ENCODE measurements at places on chromosomes 16 and 17.
A peak's percentile ranks its signal among the peaks of the same experiment; 100 is the strongest.

GRCh38 chr16:51996516-51996915, 550.4 kb downstream of the TOX3 start:
- DNase-seq, result no peak

DNA sequence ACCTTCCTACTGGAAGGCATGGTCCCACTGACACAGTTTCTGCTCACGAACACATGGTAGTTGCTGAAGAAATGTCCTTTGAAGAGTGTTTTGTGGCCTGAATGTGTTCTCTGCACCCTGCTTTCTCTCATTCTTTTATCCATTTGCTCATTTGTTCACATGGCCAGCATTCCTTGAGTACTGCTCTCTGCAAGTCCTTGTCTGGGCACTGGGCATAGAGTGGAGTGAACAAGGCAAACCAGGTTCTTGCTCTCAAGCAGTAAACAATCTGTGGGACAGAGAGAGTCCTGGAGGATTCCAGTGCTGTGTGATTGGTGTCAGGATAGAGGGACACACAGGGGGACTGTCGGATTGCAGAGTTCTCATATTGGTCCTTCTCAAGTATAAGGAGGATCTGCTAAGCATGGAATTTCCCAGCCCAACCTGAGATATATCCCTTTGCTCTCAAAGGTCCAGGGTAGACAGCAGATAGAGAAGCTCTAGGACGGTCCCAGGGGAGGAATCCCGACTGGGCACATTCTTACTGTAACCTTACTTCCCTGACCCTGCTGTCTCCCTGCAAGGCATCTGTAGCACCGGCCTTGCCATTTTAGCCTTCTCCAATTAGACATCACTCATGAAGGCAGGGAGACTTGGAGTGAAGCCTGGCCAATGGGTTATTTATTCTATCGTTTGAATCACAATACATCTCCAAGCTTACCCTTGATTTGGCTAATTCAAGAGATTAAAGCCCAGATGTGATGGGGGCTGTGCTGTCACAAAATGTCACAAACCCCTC, 32.3 kb downstream of the ARL4D start:
- DNase-seq, result no peak

DNA sequence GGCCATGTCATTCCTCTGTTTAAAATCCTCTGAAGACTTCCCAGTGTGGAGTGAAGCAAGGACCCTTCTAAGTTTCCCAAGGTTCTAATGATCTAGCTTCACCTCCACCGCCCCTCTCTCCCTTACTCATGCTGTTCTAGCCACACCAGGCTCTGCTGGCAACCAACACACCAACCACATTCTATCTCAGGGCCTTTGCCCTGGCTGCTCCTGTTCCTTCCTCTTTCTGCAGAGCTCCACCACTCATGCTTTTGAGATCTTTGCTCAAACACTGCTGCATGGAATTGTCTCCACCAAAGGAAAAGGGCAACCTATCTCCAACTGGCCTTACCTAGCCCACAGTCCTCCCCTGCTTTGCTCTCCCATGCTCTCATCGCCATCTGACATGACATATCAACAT, 128.7 kb downstream of the XYLT1 start:
- no peak for DNase-seq

- DNase-seq, result no peak
Observed at GRCh38 chr16:12572316-12572985, 231.2 kb downstream of the CPPED1 start.

GRCh38 chr17:7238420-7239090, 702 bp downstream of the PHF23 start:
- no peak for DNase-seq

DNA sequence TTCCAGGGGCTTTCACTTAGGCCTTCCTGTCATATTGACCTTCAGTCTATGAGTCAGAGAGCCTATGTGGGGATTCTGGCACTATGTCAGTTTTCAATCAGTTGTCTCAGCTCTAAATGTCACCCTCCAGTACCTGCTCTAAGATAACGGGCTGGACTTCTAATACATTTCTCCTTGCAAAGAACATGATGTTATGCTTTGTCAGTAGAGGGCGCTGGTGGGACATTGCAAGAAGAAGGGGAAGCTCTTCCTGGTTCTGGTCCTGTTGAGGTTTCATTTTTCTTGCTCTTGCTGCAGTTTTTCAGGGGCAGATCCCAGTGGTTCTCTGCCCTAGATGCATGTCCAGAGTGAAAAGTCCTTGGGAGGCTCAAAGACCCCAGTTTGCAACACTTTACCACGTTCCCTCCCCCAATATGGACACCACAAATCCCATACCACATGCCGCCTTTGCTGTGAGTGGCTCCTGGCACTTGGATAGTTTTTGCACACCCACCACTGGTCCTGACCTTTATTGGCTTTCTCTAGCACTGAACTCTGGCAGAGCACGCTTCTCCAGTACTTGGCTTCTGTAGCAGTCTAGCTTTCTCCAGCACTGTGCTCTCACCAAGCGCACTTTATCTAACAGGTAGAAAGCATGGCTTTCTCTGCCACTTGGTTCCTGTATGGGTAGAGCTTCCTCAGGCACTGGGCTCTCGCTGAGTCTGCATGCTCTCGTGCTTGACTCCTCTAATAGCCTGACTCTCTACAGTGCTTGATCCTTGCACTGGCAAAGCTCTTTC, 49.0 kb downstream of the BCL7C start:
- DNase-seq, result peak; percentile 78

GRCh38 chr16:81401035-81401950, 43.3 kb upstream of the CMIP start:
- DNase-seq, result no peak

- no peak for DNase-seq
Observed at GRCh38 chr16:87044829-87045228, 272.4 kb downstream of the C16orf95 start.

- DNase-seq, result no peak
Observed at GRCh38 chr17:78641243-78641642, 64.0 kb upstream of the DNAH17 start.

DNA sequence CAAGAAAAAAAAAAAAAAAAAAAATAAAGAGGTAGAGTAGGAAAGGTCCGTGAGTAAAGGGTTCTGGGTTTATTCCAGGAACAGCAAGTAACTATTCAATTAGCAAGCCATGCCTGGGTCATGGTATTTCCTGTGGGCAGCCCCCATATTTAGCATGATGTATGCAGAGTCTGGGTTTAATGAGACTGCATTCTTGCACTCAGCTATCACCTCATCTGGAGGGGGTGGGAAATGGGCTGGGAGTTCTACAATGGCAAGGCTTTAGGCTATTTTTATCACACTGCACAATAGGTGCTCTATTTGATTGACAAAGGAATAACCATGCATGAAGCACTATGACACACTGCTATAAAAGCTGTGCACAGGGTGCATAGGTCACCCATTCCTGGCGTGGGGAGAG, 104.0 kb upstream of the CCL2 start:
- no peak for DNase-seq

DNA sequence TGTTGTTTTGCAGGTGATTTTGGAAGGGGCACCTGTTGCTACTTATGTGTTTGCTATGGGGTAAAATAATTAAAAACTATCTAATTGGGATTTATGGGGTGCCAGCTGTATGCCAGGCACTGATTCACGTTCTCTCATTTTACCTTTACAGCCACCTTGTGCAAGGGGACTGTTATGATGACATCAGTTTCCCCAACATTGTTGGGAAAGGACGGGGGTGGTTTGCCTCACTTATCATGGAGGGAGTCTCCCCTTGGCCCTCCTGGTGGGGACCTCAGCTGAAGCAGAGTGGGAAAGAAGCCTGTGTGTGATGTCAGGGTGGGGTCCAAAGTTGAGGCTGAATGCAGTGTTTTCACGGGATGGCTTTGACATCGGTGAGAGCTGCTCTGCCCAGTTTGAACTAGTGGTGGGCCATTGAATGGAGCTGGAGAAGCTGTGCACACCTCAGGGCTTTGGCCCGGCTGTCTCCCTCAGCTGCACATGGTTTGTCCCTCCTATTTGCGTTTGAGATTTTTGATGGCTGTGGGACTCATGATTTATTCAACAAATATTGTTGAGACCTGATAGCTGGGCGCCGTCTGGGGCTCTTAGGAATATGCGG, 36.1 kb downstream of the CMIP start:
- no peak for DNase-seq

- no peak for DNase-seq
Observed at GRCh38 chr16:47057630-47057993, 84.1 kb upstream of the DNAJA2 start.

DNA sequence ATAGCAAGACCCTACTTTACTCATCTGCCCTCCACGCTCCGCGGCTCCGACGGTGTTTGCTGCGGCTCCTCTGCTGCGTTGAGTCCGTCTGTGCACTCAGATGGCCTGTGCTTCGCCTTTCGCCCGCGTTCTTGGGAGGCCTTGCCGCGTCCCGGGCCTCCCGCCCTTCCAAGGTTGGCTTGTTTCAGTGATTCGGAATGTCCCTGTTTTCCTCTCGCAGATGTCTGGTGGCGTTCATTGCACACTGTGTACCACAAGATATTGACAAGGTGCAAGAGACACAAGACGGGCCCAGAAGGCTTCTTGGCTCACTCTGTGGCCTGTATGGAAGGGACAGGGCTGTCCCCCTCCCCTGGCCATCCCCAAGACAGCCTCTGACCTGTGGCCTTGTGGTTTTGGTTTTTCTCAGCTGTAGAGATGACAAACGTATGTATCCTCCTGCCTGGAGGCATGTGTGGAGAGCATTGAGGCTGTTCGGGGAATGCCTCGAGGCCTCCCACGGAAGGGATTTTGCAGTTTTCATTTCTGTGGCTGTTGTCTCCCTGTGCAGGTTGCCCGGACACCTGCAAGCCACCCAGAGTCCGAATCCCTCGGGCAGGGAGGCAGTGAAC, 15.4 kb downstream of the MGRN1 start:
- no peak for DNase-seq

DNA sequence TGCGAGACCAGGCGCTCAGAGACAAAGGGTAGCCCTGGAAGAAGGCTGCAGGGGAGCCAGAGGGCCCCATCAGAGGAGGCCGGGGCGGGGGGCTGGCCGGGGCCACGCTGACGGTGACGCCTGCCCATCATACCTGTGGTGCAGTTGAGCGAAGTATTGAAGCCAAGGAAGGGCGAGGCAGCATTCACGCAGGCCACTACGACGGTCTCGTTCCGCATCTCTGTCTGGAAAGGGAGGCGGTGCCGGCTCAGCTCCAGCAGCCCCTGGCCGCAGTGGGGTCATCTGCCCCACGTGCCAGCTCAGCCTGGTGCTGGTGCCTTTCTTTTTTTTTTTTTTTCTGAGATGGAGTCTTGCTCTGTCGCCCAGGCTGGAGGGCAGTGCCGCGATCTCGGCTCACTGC, 4.9 kb upstream of the MRPL28 start:
- DNase-seq, result no peak

- DNase-seq, result no peak
Observed at GRCh38 chr16:22380529-22380928, 6.1 kb upstream of the CDR2 start.

- DNase-seq, result no peak
Observed at GRCh38 chr17:81334391-81334901, 39.3 kb upstream of the SLC38A10 start.

DNA sequence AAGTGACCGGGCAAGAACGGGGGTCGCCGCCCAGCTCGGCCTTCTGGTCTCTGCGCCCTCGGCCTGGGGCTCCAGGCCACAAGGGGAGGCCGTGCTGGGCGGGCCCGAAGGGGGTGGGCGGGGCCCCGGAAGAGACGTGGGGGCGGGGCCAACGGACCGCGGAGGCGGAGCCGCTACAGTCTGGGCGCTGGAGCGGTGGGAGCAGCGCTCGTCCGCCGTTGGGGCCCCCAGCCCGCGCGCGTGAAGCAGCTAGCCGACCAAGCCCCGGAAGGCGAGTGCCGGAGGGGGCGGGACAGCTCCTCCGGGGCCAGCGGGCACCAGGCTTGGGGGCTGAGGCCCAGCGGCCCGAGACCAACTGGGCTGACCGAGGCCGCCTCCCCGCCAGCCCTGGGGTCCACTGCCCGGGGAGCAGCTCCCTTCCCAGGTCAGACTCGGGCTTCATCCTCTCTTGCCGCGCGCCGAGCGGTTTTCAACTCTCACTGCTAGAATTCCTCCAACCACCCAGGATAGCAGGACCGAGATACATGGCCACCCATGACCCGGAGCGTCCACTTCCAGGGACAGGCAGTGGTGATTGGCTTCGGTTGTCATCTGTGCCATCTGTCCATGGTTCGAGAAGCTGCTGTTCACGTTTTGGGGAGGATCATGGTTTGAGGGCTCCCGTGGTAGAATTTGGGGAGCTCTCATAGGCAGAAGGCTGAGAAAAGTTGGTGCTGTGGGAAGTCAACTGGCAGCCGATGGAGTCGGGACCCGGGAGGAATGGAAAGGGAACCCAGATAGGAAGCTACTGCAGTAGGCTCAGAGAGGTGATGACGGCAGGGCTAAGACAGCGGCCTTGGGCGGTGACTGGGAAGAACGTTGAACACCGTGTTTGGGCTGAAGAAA, 44.6 kb upstream of the LCMT1 start:
- peak; percentile 84 for DNase-seq

- DNase-seq, result no peak
Observed at GRCh38 chr16:67229906-67230808, 3.2 kb downstream of the TMEM208 start.

DNA sequence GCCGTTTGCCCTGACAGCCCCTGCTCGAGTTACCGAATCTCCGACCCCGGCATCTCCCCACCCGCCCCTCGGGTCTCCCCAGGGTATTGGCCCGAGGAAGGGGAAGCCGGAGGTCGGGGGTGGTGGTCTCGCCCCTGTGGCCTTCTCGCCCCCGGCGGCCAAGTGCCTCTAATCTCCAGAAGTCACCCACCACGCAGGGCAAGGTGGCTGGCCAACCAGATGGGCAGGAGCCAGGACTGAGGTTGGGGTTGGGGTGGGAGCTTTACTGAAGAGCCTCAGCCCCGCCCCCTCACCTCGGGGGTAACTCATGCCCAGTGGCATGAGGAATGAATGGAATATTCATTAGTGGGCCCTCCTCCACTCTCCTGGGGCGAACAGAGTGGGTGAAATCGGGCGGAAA, 637 bp downstream of the DHRS11 start:
- DNase-seq, result peak; percentile 36

GRCh38 chr16:58481931-58482330, 18.0 kb upstream of the NDRG4 start:
- DNase-seq, result no peak

- DNase-seq, result no peak
Observed at GRCh38 chr17:7419819-7420610, at the start of gene SPEM1. TSS of gene SPEM1 (plus strand) at chr17:7420324. CDS start at chr17:7420385, 61 bp downstream.

DNA sequence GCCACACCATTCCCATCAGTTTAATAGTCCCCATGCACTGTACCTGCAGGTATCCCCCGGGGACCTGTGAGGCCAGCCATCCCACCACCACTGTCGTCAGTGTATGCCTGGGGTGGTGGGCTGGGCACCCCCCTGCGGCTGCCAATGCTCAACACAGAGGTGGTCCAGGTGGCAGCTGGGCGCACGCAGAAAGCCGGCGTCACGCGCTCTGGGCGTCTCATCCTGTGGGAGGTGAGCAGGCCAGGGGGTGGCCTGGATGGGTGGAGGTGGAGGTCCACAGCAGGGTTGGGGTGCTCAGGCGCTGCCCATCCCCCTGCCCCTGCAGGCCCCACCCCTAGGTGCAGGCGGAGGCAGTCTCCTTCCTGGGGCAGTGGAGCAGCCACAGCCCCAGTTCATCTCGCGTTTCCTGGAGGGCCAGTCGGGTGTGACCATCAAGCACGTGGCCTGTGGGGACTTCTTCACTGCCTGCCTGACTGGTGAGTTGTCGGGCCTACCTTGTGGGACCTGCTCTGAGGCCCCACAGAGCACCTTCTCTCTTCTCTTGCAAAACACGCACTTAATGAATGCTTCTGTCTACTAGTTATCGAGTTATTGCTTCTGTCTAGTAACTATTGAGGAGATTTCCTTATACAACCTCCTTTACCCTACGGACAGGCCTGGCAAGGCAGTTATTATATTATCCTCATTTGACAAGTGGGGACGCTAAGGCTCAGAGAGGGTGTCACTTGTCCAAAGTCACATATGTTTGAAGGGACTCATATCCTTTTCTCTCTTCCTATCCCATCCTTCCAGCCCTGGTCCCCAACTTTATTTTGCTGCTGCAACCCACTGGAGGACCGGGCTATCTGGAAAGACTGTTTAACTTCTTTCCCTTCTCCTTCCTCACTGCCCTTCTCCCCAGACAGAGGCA, 5.8 kb upstream of the TRAF4 start:
- DNase-seq, result no peak

Data from activated CD4-positive, alpha-beta T cell treated with anti-CD3 and anti-CD28 coated beads, Interleukin-2, amount 50 U/mL, for 48 hours (primary cell).